ENCODE measurements at places on chromosomes 11 and 22.

GRCh38 chr11:89182773-89183518 is 5.3 kb downstream of the TYR start:
- DNase-seq = no peak

GRCh38 chr11:129252621-129253020 is 60.5 kb upstream of the ARHGAP32 start:
- no peak for DNase-seq

DNA sequence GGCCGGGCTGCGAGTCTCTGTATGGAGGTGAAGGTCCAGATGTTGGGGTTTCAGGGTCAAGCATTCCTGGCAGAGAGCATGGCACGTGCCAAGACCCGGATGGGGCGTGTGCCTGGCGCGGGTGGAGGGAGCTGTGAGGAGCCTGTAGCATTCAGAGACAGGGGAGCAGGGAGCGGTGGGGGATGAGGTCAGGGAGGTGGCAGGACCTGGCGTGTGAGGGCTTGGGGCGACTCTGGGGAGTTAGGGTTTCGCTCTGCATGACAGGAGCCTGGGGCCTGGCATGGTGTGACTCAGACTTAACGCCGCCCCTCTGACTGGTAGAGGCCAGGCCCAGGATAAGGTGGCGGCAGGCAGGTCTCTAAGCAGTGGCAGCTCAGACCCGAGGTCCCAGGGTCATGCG is 103.0 kb downstream of the KCNQ1 start:
- DNase-seq = no peak

- DNase-seq = peak; percentile 98
Measured at GRCh38 chr11:57667736-57668433, at the start of gene ZDHHC5. TSS of gene ZDHHC5 (plus strand) at chr11:57668114. CDS start at chr11:57673091, 4,977 bp downstream.

DNA sequence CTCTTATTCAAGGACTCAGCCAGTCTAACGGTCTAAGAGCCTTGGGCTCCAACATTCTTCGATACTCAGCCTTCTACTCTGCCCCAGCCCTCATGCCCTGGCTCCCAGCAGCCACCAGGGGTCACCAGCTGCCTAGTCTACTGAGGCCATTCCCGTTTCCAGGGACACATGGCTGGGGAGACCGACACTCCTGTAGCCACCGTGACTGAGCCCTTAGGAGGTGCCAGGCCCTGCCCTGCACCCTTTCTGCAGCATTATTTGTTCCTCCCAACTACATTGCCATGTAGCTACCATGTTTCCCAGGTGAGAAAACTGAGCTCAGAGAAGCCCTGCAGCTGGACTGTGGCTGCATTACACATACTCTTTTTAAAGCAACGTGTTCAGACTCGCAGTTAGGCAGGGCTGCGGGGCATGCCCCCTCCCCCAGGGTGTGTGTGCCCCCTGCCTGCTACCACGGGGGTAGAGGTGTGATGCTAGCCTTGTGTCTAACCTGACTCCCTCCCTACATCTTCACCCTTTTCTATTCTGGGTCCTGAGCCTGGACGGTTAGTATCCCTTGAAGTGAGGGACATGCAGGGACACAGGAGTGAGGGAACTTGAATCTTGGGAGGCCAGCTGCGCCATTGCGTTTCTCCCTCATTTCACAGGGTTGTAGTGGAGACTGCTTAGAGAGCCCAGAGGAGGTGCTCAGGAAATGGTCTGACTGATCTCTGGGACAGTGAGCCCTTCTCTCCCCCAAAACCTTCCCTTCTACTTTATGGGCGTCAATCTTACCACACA is 17.5 kb downstream of the ATG16L2 start:
- peak; percentile 23 for DNase-seq

DNA sequence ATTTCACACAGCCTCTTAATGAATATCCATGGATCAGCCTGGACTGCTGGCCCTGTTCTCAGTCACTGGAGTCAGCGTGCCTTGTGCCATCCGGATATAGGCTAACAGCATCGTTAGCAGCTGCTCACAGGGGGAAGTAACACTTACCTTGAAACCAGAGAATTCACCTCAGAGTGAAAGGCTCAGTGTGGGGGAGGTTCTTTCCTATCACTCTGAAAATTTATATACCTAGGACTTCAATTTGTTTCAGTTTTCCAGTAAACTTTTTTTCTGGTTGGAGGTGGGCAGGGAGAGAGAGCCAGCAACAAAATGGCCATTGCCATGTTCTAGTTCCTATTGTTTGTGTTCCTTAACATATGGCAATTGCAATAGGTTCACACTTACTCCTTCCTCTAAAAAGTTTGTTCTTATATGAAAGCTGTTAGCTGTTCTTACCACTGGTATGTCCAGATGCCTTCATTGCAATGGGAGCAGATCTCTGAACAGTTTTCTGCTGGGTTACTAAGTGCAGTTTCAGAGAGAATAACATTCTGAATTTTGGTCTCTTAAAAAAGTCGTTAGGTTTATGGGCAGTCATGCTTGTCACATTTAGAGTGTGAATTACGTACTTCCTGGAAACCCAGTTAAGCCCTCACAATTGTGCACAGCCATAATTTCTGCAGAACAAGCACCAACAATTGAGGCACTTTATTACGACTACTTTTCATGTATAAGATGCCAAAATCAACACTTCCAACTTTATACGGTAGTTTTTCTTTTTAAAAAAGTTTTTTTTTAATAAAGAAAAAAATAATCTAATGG is 247.6 kb downstream of the CADM1 start:
- DNase-seq = no peak

- DNase-seq = no peak
Measured at GRCh38 chr11:34502949-34503348, 10.6 kb downstream of the ELF5 start.

DNA sequence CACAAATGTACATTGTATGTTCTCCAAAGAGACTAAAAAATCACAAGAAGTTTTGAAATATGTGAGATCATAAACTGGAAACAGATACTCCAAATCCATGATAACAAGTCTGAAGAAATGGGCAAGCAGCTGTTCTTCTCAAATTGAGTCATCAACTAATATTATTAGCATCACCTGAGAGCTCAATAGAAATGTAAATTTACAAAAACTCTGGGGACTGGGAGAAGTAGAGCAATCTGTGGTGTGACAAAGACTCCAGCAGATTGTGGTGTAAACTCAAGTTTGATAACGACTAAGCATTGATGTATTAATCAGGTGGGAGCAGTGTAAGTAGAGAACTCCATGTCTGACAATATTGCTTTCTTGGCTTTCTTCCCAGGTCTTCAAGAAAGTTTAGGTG is 53.2 kb downstream of the GLYATL1 start:
- DNase-seq = no peak

DNA sequence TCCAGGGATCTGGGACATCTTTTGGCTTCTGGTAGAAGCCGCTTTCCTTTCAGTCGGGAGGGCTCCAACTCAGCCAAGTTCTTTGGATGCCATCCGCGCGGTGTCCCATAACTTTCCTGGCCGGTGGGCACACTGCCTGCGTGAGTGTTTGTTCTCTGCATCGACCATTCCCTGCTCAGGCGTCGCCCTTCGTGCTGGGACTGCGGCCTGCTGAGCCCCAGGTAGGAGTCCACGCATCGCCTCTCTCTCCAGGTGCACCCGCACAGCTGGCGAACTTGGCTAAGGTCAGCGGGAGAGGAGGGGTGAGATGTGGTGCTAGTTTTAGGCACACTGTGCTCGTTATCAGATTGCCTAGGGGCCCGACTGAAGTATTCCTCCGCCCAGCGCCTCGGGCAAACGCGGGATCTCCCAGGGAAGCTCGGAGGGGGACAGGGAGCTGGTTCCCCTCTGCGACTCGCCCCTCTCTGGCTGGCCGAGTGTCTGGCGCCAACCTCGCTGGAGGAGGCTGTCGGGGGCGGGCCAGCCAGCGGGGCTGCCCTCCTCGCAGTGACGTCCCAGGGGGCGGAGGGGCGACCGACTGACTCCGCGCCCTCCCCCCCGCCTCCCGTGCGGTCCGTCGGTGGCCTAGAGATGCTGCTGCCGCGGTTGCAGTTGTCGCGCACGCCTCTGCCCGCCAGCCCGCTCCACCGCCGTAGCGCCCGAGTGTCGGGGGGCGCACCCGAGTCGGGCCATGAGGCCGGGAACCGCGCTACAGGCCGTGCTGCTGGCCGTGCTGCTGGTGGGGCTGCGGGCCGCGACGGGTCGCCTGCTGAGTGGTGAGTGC is at the start of gene LAYN:
Gene LAYN (plus strand): TSS at position 607 of the 823 bp plus-strand sequence. CDS start 124 bp downstream, at position 731.
- no peak for DNase-seq

DNA sequence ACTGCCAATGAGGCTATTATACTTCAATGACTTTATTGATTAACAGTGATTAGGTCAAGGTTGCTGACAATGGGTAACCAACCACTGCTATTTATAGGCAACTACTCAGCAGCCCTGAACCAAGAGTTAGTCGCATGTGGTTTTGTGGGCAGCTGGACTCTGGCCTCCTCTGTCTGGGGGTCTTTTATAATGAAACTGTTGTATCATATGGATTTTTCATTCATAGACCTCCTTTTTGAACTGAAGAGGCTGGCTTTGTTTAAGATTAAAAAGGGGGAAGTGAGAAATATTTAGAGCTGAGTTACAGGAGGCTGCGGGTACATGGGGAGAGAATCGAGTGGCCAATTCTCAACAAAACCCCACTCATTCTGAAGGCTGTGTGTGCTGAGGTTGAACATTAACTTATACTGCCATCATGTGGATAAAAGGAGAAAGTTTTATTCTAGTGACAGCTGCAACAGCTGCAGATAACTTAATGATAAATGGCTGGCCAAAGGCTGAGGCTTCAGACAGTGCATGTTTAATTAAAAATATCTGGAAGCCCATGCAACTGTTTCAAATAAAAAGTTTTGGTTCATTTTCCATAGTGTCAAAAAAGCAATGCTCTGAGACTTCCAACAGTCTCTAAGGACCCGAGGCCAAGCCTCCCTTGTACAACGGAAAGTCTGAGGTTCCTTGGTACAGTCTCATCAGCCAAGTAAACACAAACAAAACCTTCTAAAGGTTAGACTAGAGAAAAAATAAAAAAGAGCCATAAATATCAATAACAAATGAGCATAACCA is 682.6 kb downstream of the KCNA4 start:
- DNase-seq = no peak

DNA sequence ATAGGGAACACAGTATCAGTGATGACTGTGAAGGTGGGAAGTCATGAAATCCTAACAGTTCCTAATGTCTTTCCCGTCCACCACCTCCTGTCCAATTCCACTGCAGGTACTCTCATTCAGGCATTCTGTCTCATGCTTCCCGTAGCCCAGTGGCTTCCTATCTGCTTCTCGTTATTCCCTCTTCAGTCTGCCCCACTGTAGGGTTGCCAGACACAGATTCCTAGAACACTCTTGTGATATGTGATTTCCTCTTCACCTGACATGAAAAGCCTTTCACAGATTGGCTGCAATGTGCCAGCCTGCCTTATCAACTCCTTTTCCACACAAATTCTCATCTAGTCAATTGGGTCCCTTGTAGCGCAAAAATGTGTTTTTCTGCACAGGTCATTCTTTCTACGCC is 49.0 kb downstream of the C2CD3 start:
- no peak for DNase-seq

GRCh38 chr22:46010951-46011626 is 34.1 kb upstream of the WNT7B start:
- no peak for DNase-seq

GRCh38 chr11:32255841-32256240 is 165.0 kb downstream of the RCN1 start:
- no peak for DNase-seq

DNA sequence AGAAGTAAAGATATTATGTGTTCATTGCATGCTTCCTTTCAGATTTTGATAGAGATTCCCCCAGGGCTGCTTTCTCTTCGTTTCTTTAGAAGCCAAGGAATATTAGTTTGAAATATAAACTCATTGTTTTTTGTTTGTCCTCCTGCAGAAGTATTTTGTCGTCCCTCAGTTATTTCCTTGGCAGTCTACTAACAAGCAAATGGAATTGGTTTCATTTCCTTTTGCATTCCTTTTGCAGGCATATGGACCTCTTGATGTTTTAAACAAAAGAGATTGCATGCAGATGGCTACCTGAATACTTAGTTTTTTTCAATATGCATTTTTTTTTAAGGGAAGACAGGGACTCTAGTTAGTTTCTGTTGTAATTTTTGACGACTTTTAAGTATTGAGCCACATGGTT is 62.2 kb downstream of the BCL2L13 start:
- no peak for DNase-seq

- no peak for DNase-seq
Measured at GRCh38 chr22:32562401-32562800, 87.8 kb downstream of the FBXO7 start.

- no peak for DNase-seq
Measured at GRCh38 chr11:46612326-46612725, 4.7 kb downstream of the HARBI1 start.

- DNase-seq = no peak
Measured at GRCh38 chr11:69446108-69446507, 35.4 kb upstream of the LINC01488 start.

GRCh38 chr11:80815752-80816453 is 1375.1 kb upstream of the TENM4 start:
- DNase-seq = no peak

GRCh38 chr11:125426818-125427528 is 69.1 kb downstream of the FEZ1 start:
- DNase-seq = no peak

GRCh38 chr11:27839226-27839913 is 139.1 kb upstream of the BDNF start:
- DNase-seq = no peak

GRCh38 chr11:133966921-133967598 is 10.3 kb upstream of the IGSF9B start:
- no peak for DNase-seq

- no peak for DNase-seq
Measured at GRCh38 chr11:2980168-2980840, 11.8 kb downstream of the NAP1L4 start.

- no peak for DNase-seq
Measured at GRCh38 chr11:47607380-47607779, 13.2 kb upstream of the C1QTNF4 start.

- DNase-seq = no peak
Measured at GRCh38 chr11:13011466-13012055, 2.4 kb downstream of the RASSF10 start.

DNA sequence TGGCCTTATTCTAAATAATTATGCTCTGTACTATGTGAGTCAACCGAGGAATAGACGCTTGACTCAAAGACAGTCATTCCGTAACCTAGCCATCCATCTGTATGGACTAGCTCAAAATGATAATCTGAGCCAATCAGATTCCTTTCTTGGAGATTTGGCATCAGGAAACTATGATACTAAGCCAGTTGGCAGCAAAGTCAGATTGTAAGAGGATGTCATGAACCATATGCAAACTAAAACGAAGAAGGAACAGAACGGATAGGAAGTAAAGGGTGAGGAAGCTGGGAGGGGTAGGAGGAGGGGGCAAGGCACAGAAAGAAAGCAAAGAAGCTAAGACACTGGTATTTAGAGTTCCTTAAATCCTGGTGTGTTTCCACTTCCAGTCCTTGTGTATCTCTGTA is 10.7 kb upstream of the SESN3 start:
- no peak for DNase-seq

GRCh38 chr11:123344790-123345357 is 85.2 kb upstream of the GRAMD1B start:
- DNase-seq = no peak

Data from NCI-H1436 treated with DMSO at 0.1 percent for 48 hours (cell line).